Psoas muscle (tissue), 8 donors: ENCODE measurements at places on chromosomes 1 and 21. TPM values are rescaled to one million over a fixed set of nuclear protein-coding genes. Genes with fewer than 3 reads are reported as not detected.

DNA sequence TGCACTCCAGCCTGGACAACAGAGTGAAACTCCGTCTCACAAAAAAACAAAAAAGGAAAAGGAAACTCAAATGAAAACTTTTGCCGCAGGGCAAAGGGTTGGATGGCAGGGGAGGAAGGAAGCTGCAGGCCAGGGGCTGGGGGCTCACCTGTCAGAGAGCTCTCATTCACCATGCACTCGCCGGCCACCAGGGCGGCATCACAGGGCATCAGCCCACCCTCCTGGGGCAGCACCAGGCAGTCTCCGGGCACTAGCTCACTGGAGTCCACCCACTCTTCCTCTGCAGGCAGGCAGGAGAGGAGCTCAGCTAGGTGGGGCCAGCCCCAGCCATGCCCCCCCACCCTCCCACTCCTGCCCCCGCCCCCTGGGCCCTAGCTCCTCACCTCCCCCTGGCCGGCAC lies 11.9 kb downstream of the ATP13A2 start:
- no peak overlapping the region for H3K27ac ChIP-seq
- no peak overlapping the region for H3K4me3 ChIP-seq
- H3K27me3 ChIP-seq = no peaks in the 10 kb centered on the region
- no peaks in the 10 kb centered on the region for H3K36me3 ChIP-seq
- H3K4me1 ChIP-seq = peaks cover 5% of the 10 kb centered on the region
- no peak for DNase-seq

DNA sequence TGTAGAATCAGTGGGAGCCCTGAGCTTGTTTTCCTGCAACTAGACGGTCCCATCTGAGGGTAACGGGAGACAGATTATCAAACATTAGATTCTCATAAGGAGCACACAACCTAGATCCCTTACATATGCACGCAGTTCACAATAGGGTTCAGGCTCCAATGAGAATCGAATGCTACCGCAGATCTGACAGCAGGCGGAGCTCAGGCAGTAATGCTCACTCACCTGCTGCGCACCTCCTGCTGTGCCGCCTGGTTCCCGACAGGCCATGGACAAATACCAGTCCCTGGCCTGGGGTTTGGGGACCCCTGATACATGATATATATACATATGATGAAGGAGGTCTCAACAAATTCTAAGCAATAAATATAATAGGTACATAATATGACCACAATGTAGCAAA lies 19.7 kb upstream of the SMIM12 start:
- no peak for DNase-seq
- no peak overlapping the region for H3K4me3 ChIP-seq
- peaks cover 3% of the 10 kb centered on the region for H3K27me3 ChIP-seq
- H3K36me3 ChIP-seq = no peaks in the 10 kb centered on the region
- no peak overlapping the region for H3K27ac ChIP-seq

DNA sequence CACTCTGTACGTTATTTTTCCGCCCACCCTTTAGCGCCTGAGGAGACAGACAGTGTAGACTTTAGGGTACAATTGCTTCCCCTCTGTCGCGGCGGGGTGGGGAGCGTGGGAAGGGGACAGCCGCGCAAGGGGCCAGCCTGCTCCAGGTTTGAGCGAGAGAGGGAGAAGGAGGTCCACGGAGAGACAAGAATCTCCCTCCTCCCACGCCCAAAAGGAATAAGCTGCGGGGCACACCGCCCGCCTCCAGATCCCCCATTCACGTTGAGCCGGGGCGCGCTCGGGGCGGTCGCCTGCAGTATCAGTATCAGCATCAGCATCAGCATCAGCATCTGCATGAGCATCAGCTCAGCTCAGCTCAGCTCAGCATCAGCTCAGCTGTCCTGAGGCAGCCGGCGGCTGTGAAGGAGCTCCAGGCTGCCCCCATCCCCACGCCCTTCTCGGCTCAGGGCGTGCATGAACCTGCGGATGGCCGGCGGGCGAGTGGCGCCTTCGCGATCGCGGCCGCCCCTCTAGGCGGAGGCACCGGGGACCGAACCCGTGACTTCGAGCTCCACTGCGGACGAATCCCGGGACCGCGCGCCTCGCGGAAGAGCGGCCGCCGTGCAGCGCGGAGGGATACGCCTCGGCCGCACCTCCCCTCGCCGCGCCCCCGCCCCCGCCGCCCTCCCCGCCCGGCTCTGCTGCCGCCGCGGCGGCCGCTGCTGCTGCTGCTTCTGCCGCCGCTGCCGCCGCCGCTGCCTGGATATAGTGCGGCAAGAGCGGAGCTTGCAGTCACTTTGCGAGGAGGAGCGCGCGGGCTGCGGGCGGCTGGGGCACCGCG lies at the start of gene NCAM2:
Gene NCAM2 (plus strand): TSS at position 774 of the 820 bp plus-strand sequence.
- peak; percentile 78 for DNase-seq
- H3K4me3 ChIP-seq = peak within 1 kb of the TSS; percentile 67
- no peak within 1 kb of the TSS for H3K27ac ChIP-seq
- no peaks in the 10 kb centered on the region for H3K4me1 ChIP-seq
- H3K27me3 ChIP-seq = no peaks in the 10 kb centered on the region

DNA sequence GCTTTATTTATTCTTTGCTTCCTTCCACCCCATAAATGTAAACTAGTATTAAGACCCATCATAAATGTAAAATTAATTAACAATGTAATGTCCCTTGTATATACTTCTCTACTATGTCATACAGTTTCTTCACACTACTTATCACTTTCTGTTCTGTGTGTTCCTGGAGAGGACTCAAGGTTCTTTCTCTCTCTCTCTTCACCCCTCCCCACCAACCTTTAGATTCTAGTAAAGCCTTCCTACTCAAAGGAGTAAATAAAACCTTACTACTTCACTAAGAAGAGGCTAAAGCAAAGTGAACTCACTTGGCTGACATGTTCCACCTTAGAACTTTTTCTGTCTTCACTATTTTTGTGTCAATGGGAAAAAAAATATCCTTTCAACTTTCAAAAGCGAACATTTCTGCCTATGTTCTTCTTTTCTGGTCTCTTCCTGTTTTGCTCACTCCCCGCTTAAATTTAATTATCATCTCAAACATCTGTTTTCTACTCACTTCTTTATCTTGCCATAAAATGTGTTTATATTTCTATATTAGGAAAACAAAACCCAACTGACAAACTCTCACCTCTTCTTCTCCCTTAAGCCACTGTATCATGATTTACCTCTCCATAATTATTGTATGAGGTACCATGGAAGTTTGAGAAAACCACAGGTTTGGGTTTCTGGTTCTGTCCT lies 260.3 kb downstream of the DPYD start:
- no peaks in the 10 kb centered on the region for H3K27me3 ChIP-seq
- DNase-seq = no peak
- H3K4me1 ChIP-seq = no peaks in the 10 kb centered on the region
- H3K4me3 ChIP-seq = no peak overlapping the region

The DCDC2B gene
- not detected for total RNA-seq

- H3K36me3 ChIP-seq = no peaks in the 10 kb centered on the region
- no peaks in the 10 kb centered on the region for H3K27me3 ChIP-seq
- no peak for DNase-seq
- H3K27ac ChIP-seq = no peak overlapping the region
- H3K4me1 ChIP-seq = no peaks in the 10 kb centered on the region
- H3K4me3 ChIP-seq = no peak overlapping the region
These were observed 6.0 kb upstream of the FOXE3 start for GRCh38 chr1:47410068-47410455.

The CLCA4 gene
- total RNA-seq = 0.11 TPM

GRCh38 chr1:18116777-18117176 lies 9.2 kb downstream of the IGSF21 start:
- H3K27ac ChIP-seq = no peak overlapping the region
- peaks cover 24% of the 10 kb centered on the region for H3K27me3 ChIP-seq
- H3K4me3 ChIP-seq = no peak overlapping the region
- no peaks in the 10 kb centered on the region for H3K36me3 ChIP-seq
- no peaks in the 10 kb centered on the region for H3K4me1 ChIP-seq

- no peaks in the 10 kb centered on the region for H3K27me3 ChIP-seq
- peaks cover 10% of the 10 kb centered on the region for H3K4me1 ChIP-seq
- no peaks in the 10 kb centered on the region for H3K36me3 ChIP-seq
These were observed 70.3 kb downstream of the MAP10 start for GRCh38 chr1:232875536-232875935.

GRCh38 chr21:28723646-28724045 lies 269.0 kb downstream of the LTN1 start:
- no peaks in the 10 kb centered on the region for H3K36me3 ChIP-seq
- no peak for DNase-seq
- H3K27me3 ChIP-seq = no peaks in the 10 kb centered on the region
- no peak overlapping the region for H3K4me3 ChIP-seq
- H3K4me1 ChIP-seq = no peaks in the 10 kb centered on the region
- no peak overlapping the region for H3K27ac ChIP-seq

The SYCP1 gene
- total RNA-seq = not detected

GRCh38 chr1:203550846-203551245 lies 56.9 kb downstream of the OPTC start:
- no peak overlapping the region for H3K27ac ChIP-seq
- H3K36me3 ChIP-seq = no peaks in the 10 kb centered on the region
- H3K27me3 ChIP-seq = no peaks in the 10 kb centered on the region
- H3K4me1 ChIP-seq = peaks cover 6% of the 10 kb centered on the region
- DNase-seq = no peak

The KRTAP19-1 gene
- total RNA-seq = not detected

The EFNA1 gene
- 25.7 TPM for total RNA-seq

GRCh38 chr1:77038000-77038399 lies 170.7 kb downstream of the ST6GALNAC5 start:
- no peak overlapping the region for H3K4me3 ChIP-seq
- DNase-seq = no peak
- H3K27ac ChIP-seq = no peak overlapping the region
- no peaks in the 10 kb centered on the region for H3K27me3 ChIP-seq
- no peaks in the 10 kb centered on the region for H3K36me3 ChIP-seq
- no peaks in the 10 kb centered on the region for H3K4me1 ChIP-seq

The ZMPSTE24 gene
- total RNA-seq = 21.9 TPM

The CRP gene
- 0.30 TPM for total RNA-seq

The AK2 gene
- total RNA-seq = 206 TPM

DNA sequence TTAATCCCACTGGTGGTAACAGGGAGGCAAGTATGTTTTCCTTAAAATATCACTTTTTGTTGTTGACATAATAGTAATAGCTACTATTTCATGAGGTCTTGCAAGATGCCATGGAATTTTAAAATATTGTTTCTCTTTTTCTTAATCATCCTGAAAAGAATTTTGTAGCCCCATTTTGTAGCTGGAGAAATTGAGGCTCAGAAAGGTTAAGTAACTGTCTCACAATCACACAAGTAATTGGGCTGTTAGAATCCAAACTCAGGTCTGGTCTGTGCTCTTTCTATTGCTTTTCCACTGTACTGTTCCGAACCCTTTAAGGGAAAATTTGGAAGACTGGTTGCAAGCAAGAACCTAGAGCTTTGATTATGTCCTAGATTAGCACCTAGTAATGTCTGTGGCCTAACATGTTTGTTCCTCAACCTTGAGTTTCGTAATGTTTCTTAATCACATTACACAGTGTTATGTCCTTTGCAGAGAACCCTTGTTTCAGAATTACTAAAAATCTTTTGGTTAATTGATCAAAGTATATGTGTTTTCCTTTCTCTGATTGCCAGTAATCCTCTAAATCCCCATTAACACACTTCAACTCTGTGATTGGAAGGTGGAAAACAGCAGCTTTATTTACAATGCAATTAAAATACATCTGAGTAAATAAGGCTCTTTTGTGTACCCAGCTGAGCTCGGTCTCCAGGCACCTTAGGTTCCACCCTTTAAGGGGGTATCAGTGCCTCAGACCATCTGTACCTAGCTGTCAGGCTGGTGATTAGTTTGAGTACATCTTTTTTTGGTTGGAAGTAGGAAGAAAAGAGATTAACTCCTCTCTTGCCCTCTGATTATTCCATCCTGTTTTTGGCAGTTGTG lies 10.4 kb downstream of the LRRC42 start:
- no peaks in the 10 kb centered on the region for H3K27me3 ChIP-seq
- no peak overlapping the region for H3K27ac ChIP-seq

DNA sequence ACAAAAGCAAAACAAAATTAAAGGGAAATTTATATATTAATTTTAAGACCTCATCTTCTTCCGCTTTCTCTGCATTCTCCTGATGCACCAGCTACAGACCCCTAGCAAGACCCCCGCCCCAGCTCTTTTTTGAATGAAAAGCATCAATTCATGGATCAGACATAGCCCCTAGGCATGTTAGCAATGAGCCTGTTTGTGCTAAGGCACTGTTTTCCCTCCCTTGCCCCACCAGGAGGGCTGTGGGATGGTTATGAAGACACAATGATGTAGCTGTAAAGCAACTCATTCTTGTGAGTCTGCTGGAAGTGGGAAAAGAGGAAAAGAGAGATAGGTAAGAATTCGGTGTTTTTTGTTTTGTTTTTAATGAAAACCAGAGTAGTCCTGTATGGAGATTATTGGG lies 88.5 kb upstream of the ZBTB18 start:
- no peak for DNase-seq
- no peaks in the 10 kb centered on the region for H3K27me3 ChIP-seq
- no peak overlapping the region for H3K27ac ChIP-seq
- H3K36me3 ChIP-seq = no peaks in the 10 kb centered on the region
- no peak overlapping the region for H3K4me3 ChIP-seq

DNA sequence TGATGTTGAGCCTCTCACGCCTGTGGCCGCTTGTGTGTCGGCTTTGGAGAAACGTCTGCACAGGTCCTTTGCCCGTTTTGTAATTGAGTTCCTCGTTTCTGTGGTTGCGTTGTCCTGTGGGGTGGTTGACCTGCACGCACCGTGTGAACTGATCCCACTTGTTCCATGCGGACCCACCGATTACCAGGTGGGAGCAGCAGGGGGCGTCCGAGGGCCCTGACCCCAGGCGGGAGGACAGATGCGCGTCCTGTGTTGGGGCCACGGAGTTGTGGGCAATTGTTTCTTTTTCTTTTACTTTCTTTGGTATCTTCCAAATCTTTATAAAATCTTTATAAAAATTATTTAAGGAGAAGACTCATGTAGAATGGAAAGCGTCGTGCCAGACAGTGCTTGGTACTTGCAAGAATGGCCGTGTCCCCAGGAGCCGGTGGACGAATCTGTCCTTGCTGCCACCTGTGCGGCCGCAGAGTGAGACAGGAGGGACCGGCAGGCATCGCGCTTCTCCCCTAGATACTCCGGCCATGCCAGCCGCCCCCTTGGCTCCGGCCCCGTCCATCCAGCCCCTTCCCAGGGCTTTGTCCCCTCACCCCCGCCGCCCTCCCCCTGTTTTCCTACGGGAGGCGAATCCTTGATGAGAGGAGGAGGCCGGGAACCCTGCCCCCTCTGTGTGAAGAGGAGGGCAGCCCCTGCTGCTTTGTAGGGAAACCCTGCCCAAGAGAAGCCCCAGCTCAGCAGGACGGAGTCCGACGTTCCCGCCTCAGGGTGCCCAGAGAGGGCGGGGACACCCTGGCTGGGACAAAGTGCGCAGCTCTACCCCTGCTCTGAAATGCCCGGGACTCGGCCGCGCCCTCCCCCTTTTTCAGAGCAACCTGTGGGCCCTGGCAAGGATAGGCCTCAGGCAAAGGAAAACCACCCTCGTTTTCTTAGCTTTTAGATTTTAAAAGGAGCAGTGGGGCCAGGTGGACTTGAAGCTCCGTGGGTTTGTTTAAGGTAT lies 41.7 kb downstream of the PRKCZ start:
- no peaks in the 10 kb centered on the region for H3K27me3 ChIP-seq
- H3K4me3 ChIP-seq = no peak overlapping the region
- DNase-seq = no peak
- H3K27ac ChIP-seq = no peak overlapping the region
- no peaks in the 10 kb centered on the region for H3K36me3 ChIP-seq
